ENCODE measurements at places on chromosomes 5 and 9.

- no peak for DNase-seq
Observed at GRCh38 chr5:157596487-157596886, 20.9 kb upstream of the ADAM19 start.

GRCh38 chr5:179166171-179166885 is 106.2 kb downstream of the ZNF354C start:
- DNase-seq, result peak; percentile 40

GRCh38 chr5:53749621-53750020 is 189.2 kb downstream of the NDUFS4 start:
- no peak for DNase-seq

GRCh38 chr9:37486256-37486615 is 488 bp downstream of the POLR1E start:
- DNase-seq, result no peak

- no peak for DNase-seq
Observed at GRCh38 chr5:78964889-78965288, 20.2 kb downstream of the ARSB start.

DNA sequence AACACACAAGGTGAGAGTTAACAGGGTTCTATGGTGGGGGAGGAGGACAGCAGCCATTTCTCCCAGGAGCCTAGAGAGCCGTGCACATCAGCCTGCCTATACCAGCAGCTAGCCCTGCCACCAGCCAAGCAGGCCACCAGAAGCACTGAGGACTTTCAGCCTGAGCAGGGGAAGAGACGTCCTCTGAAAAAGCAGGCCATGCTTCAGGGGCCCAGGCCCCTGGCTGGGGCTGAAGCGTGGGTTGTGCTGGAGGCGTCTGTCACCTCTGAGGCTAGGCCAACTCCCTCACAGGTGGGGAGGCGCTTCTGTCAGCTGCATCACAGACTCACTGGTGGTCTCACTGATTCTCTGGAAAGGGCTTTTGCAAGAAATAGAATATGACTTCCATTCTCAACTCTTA is 16.3 kb downstream of the FSTL4 start:
- DNase-seq, result no peak

- no peak for DNase-seq
Observed at GRCh38 chr5:140227046-140227445, 52.1 kb downstream of the CYSTM1 start.

DNA sequence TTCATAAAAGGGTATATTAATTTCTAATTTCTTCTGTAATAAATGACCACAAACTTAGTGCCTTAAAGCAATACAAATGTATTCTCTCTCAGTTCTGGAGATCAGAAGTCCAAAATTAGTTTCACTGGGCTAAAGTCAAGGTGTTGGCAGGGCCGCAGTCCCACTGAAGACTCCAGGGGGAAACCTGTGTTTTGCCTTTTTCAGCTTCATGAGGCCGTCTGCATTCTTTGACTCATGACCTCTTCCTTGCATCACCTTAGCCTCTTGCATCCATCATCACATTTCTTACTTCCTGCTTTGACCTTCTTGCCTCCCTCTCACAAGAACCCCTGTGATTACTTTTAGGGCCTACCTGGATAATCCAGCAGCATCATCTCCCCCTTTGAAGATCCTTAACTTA is 42.0 kb upstream of the ALDH1B1 start:
- DNase-seq, result no peak

DNA sequence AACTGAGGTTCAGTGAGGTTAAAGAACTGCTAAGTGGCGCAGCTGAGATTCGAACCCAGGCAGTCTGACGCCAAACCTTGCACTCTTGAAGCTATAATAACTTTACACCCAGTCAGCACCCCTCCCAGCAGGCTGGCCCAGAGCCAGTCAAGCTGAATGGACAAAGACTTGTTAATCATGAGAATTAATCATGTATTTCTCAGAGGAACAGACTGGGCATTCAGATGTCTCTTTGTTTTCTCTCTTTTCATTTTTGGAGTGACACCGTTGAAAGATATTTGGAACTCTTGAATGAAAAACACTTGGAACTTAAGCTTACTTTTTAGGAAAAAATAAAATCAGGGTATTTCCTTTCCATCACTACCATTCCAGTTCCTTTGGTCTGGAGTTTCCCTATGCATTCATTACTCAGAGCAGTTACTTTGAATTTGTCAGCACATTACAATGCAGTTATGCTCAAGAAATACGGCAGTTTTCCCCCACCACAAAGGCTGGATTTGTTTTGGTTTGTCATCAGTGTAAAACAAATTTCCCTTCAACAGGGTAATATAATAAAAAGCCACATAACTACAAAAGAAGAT is 22.6 kb upstream of the MAMDC2 start:
- DNase-seq, result no peak

DNA sequence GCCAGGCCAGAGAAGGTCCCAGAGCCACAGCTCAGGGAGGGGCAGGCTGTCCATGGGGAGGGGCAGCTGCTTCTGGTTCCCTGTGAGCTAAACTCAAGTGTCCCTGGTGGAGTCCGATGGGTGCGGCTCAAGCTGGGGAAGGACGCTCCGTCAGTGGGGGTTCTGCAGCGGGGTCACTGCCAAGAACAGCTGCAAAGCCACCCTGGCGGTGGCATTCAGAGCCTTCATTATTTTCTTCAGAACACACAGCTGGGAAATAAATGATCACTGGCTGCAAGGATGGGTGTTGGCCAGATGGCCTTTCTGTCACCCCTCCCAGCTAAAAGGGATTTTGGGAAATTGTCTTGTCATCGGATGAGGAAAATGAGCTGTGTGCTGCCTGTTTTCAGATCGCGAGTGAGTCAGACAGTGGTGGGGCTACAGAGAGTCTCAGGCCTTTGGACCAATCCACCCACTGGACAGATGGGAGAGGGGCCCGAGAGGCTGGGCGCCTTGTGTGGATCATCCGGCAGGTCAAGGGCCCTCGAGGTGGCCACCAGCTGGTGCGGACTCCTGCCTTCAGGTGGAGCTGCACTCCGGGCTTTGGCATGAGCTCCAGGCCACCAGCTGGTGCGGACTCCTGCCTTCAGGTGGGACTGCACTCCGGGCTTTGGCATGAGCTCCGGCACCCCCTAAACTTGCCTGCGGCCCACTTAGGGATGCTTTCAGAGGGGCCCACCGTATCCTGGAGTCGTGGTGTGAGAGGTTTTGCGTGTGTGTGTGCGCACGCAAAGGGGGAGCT is 17.9 kb upstream of the GFPT2 start:
- DNase-seq, result no peak

DNA sequence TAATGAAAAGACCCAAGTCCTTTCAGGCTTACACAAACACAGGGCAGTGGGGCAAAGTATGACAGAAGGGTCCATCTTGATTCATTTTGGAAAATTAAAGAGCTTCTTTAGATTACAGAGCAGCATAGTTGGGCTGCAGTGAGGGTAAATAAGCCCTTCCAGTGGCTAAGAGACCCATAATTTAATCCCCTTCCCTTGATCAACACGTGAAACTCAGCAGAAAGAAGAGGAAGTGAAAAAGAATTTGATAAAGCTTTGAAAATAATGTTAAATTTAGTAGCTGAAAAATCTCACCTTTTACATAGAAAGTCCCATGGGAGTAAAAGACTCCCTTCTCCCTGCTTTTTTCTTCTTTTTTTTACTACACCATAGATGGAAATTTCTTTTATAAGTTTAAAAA is 87.6 kb downstream of the FREM1 start:
- DNase-seq, result no peak

- no peak for DNase-seq
Observed at GRCh38 chr5:30376848-30377247, 816.6 kb upstream of the CDH6 start.

GRCh38 chr5:9374025-9374424 is 171.8 kb downstream of the SEMA5A start:
- no peak for DNase-seq

GRCh38 chr9:6209966-6210365 is 5.6 kb upstream of the IL33 start:
- no peak for DNase-seq

DNA sequence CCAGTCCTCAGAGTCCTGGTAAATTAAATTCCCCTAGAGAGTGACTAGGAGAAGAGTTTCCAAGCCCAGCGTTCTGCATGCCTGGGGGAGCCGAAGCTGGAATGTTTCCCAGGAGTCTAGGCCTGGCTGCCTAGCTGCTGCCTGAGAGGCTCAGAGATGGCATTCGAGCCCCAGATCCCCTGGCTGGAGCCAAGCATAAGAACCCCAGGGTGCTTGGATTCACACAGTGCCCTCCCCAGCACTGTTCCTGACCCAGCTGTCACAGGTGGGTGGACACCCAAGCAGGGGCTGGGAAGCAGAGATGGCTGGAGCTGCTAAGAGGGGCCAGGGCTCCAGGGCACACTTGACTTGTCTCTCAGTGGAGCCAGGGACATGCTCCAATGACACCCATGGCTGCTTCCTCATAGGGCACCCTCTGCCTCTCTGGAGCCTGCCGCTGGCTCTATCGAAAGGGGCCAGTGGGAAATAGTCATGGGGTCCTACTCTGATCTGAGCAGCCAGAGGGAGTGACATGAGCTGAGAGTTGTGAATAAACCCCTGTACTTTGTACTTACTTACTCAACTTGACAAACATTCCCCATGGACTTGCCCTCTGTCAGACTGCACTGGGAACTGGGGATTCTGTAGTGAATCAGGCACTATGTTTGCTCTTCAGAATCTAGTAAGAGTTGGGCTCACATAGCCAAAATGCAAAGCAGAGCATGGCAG is 62.6 kb upstream of the XPA start:
- DNase-seq, result peak; percentile 59

- no peak for DNase-seq
Observed at GRCh38 chr9:70567511-70567910, 153.1 kb upstream of the KLF9 start.

Data from right lobe of liver (tissue), 6 donors.